Fibroblast of skin of left quadriceps (primary cell): ENCODE measurements at places on chromosomes 11 and 22.
A peak's percentile ranks its signal among the peaks of the same experiment; 100 is the strongest.

DNA sequence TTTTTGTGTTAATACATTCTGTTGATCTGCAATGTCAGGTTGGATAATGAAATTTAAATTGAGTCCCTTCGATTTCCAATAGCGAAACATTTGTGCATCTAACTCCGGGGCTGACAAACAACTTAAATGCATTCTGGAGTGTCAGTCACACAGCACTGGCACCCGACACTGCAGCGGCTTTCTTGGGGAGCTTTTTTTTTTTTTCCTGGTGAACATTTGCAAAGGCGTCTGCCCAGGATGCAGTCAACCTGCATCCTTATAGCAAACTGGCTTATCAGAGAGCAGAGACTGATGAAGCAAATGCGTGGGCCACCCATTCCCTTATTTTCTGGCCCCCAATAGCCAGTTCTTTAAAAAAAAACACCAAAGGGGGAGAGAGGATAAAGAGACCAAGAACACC lies 1167.7 kb downstream of the LRRC4C start:
- DNase-seq = no peak

DNA sequence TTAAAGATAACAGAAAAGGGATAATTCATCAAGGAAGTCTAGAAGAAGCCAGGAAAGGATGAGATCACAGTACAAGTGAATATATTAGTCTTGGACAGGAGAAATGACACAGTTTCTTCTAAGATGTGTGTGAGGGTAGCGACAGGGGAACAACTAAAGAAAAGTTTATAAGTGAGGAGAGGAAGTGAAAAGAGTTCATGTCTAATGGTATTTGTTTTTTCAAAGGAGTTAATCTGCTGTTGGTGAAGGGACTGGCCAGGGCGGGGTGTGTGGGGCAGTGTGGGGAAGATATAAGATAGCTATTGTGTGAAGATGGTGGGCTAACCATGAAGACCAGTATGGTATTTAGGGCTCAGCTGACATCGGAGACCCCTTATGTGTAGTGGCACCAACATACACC lies 7.6 kb upstream of the PPFIBP2 start:
- no peak for DNase-seq

- no peak for DNase-seq
Observed at GRCh38 chr22:27212102-27212501, 554.7 kb downstream of the MIAT start.

GRCh38 chr11:89489930-89490329 lies 1.2 kb downstream of the NOX4 start:
- no peak for DNase-seq

GRCh38 chr11:7904917-7905316 lies 26.2 kb downstream of the OR10A6 start:
- DNase-seq = no peak

DNA sequence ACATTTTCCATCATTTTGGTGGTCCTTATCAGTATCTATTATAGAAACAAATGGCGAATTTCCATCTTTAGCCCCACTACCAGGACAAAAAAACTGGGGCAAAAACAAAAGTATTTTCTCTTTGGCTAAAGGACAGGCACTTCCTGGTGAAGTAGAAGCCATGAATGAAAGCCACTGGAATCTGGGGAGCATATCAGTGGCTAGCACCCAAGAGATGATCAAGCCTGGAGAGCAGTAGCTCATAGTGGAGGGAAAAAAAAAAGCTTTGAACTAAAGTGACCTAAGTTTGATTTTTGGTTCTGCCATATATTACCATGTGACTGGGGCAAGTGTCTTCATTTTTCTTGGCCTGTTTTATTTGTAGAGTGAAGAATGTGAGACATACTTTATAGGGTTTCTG lies 272.3 kb downstream of the GUCY1A2 start:
- peak; percentile 36 for DNase-seq

DNA sequence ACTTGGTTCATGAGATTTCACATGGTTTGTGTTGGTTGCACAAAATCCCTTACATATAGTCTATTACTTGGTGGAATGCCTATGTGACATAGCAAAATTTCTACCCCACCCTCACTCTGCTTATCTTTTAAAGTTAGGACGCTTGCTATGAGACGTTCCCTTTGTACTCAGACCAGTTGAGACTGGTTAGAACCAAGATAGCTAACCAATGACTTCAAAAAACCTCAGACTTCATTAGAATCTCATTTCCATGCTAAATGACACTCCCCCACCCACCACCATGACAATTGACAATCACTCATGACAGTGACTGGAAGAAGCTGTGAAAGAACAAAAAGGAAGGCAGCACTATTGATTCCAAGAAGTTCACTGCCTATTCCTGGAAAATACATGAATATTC lies 313.6 kb downstream of the ETS1 start:
- DNase-seq = no peak

GRCh38 chr11:28346209-28346608 lies 238.0 kb downstream of the METTL15 start:
- peak; percentile 36 for DNase-seq

- DNase-seq = no peak
Observed at GRCh38 chr11:113467545-113467944, 7.7 kb downstream of the DRD2 start.

DNA sequence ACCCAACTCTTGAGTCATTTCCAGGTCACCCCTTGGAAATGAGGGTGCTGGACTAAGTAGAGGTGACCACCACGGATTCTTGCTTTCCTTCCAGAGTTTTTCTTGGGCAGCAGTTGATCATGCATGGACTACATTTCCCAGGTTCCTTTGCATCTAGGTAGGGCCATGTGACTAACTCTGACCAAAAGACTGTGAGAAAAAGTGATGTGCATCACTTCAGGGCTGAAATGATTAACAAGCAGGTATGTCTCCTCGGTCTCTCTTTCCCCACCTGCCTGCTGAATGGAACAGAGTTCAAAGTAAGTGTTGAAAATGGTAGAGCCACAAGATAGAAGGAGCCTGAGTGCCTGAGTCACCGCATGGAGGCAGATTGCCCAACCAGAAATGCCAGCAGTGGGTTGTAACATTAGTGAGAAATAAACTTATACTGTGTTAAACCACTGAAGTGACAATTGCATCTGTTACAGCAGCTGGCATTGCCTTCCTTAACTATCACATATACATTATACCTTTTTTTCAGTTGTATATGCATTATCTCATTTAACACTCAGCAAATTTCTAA lies 113.5 kb downstream of the MN1 start:
- no peak for DNase-seq

DNA sequence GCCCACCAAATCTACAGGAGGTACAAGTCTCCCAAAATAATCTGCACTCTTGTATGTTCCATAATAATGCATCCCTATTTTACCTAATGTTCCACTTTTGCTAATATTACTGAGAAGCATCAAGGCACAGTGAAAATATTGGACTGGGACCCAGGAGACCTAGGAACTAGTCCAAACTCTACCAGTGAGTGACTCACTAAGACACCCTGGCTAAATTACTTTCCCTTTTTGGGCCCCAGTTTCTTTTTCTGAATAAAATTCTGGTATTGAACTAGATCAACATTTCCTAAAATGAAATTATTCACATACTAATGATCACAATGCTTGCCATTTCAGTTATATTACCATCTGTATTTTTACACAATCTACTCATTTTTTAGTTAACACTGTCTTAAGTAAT lies 19.6 kb downstream of the THAP12 start:
- no peak for DNase-seq

DNA sequence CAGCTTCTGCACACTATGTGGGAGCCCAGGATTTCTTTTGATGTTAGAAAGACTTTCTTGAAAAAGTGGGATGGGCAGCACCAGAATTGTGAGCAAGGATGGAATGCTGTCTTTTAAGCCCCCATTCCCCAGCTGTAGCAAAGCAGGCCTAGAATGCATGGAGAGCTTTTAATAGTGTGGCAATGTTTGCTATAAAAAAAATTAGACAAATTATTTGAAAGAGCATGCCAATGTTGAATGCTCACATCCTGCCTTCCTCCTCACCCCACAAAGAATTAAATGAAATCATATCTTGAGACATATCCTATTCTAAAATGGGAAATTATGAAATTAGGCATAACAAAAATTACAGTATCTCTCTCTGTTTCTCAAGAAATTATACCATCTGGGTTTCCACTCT lies 154.7 kb downstream of the C11orf91 start:
- DNase-seq = peak; percentile 53

DNA sequence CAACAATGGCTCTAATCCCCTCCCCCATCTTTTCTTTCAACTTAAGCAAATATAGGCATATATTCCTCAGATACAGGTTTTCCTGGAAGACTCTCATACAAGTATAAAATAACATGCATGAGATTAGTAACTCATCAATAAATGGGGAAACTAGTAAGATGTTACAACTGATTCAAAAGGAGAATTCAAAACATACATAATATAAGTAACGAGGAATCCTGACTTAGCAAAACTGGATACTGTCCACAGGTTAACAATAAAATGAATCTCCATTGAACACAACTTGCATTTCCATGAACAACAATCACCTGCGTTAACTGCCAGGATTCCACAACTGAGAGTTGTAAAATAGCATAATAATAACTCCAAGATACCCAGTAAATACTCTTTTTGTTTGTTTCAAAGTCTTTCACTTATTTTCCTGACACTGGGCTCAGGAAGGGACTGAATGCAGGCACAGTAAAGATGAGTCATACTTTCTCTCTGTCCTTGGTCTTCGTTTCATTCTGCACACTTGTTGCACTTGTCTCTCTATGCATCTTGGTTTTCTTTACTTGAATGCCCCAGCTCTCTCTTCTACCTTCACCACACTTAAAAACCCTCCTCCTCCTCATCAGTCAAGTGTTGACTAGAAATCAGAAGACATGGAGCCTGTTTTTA lies 8.1 kb downstream of the APIP start:
- DNase-seq = no peak

- DNase-seq = no peak
Observed at GRCh38 chr11:61785837-61786402, 6.5 kb downstream of the TMEM258 start.

- DNase-seq = no peak
Observed at GRCh38 chr11:134485316-134485715, 73.3 kb upstream of the B3GAT1 start.

- DNase-seq = no peak
Observed at GRCh38 chr11:128005562-128005961, 581.8 kb downstream of the ETS1 start.

DNA sequence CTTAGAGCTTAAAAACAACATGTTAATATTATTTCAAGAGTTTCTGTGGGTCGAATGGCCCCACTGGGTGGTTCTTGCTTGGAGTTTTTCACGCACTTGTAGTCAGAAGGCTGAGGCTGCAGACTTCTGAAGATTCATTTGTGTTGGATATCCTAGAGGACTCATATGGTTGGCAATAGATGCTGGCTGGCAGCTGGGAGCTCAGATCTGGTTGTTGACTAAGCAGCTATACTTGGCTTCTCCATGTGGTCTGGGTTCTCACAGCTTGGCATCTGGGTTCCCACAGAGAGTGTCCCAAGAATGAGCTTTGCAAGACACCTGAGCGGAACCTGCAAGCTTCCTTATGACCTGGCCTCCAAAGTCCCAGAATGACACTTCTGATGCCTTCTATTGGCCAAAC lies 163.9 kb upstream of the ZC3H12C start:
- DNase-seq = no peak

DNA sequence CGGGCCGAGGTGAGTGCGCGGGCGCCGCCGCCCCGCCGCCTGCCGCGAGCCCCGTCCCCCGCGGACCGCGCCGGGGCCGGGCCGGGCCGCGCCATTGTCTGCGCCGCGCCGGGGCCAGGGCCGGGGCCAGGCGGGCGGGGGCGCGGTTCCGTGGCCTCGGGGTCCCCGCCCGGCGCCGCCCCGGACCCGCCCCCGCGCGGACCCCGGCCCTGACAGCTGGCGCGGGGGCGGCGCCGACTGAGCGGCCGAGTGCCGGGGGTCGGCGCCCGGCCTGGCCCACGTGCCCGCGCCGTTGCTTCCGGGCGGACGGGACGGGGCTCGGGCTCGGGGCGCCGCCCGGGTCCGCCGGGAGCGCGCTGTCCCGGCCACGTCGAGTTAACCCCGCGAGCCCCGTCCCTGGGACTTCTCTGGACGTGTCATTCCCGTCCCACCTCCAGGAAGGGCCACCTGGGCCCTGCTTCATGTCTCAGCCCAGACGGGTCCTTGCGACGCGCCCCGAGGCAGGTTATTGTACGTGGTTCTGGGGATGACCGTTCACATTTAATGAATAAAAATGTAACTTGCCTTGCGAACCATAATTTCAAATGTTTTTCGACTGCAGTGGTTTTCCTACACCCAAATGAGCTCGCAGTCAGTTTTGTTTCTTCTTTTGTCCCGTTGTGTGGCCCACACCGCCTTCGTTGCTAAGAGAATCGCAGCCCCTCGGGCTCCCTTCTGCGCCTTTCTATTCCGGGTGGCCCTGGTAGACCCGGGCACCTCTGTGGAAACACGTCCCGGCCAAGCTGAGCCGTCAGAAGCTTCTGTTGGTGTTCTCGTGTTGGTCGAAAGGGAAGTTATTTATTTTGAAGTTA lies 562 bp downstream of the ZBED4 start:
- DNase-seq = no peak

- no peak for DNase-seq
Observed at GRCh38 chr11:107453594-107454286, 3.9 kb downstream of the CWF19L2 start.

GRCh38 chr22:37337204-37337943 lies 55.1 kb downstream of the CYTH4 start:
- DNase-seq = no peak

DNA sequence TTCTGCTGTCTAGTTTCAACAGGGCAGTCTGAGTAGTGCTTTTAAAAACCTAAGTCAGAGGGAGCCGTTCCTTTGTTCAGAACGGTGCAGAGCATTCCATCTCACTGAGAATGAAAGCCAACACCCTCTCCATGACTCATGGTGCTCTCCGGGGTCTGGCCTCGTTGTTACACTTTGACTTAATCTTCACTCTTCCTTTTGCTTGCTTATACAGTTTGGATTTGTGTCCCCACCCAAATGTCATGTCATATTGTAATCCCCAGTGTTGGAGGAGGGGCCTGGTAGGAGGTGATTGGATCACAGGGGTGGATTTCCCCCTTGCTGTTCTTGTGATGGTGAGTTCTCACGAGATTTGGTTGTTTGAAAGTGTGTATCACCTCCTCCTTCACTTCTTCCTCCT lies 292.2 kb downstream of the ST3GAL4 start:
- DNase-seq = peak; percentile 73

- no peak for DNase-seq
Observed at GRCh38 chr11:67118181-67118766, 789 bp upstream of the KDM2A start.

GRCh38 chr22:34841911-34842310 lies 224.0 kb upstream of the ISX start:
- DNase-seq = no peak

DNA sequence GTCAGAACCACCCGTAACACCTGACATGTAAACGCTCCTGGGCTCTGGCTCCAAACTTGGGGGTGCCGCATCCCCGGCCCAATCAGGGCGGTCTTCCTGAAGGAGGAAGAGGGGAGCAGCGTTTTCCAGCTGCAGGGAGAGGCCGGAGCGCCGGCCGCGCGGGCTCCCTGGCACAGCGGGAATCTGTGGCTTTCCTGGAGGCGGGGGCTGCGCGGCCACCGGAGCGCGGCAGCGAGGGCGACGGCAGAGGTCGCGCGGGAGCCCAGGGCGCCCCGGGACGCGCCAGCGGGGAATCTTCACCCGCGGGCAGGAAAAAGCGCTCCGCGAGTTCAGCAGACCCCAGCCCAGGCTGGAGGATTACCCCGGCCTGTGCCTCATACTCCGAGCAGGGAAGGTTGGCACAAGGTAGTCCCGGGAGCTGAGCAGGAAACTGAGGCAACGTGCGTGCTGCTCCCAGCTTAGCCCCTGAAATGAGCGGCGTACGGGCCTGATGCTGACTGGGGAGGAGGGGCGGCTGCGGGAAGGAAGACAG lies 600 bp upstream of the ESAM start:
- DNase-seq = no peak
